NCI-H1048 (cell line): ENCODE measurements at places on chromosomes 7 and 10.

GRCh38 chr7:101113836-101114235 is 13.1 kb upstream of the SERPINE1 start:
- DNase-seq: no peak

DNA sequence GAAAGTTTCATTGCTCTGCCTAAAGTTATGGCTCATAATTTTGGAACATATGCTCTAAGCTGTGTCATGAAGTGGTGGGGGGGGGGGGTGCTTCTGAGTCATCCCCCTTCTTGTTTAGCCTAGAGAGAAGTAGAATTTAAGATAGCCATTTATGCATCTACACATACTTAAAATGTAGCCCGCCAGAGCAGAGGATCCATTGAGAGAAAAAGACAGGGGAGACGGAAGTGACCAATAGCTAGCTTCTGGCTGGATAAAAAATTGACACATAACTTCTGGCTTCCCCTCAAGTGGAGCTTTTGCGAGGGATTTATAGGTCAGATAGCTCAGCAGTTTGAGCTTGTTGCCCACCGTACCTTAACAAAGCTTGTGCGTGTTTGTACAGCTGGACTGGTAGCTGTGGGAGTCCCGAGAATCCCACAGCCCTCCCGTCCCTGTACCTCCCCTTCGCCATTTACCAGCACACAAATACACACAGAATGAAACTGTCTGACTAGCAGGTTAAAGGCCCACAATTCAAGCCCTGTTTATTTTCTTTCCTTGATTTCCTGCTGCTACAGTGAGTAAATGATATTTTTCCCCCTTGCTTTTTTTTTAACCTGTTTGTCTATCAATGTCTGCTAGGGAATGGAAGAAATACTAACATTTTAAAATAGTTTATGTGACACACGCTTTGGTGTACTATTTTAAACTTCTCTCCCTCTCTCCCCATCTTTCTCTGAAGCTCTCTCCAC is 232.6 kb upstream of the FERD3L start:
- DNase-seq: no peak

DNA sequence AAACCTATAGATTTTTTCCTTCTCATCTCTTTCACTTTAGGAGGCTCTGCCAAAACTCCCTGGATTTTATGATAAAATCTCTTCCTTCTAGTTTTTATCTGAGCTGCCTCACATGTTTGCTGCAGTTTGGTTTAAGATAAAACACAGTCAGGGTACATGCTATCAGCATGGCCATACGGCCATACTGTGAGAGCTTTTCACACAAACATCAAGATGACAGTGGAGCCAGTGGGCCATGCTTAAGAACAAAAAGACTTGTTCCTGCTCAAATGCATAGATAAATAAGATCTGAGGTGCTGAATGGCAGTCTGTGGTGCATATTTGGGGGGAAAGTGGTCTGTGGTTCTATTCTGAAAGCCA is 91.0 kb downstream of the ELMO1 start:
- DNase-seq: no peak

DNA sequence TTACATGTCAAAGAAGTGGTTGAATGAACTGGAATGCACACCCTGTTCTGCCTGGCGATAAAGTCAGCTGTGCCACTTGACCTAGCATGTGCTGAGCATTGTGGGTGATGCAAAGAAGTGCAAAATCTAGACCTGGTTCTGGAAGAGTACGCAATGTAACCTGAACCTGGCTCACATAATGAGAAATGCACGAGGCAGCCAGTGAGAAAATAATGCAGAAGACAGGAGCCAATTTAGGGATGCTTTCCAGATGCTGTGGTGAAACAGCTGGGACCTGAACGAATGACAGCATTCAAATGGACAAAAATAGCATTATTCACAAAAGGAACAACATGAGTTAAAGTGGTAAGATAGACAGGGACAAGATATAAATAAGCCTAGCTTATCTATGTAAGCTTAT is 402.6 kb downstream of the SORCS1 start:
- no peak for DNase-seq

GRCh38 chr7:51069411-51070083 is 247.1 kb downstream of the COBL start:
- no peak for DNase-seq

DNA sequence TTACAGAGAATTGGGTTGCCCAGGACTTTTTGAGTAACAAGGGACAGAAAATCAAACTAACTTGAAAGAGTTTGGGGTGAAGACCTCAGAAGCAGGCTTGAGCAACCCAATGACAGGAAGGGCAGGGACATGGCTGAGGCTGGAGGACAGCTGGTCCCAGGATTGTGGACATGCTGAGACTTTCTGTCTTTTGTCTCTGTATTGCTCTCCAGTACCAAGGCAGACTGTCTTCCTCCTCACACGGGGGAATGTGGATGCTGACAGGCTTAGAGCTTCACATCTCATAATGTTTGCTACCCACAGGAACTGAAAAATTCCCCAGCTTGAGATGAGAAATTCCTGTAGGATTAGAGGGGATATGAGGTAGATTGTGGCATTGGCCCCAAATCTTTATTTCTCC is 229.6 kb downstream of the PHF14 start:
- no peak for DNase-seq
